ENCODE measurements at places on chromosomes 4 and X. TPM values are rescaled to one million over a fixed set of nuclear protein-coding genes. Genes with fewer than 3 reads are reported as not detected.

The TCP11X2 gene
- not detected for total RNA-seq

The EXOC1L gene
- total RNA-seq = not detected

The NCAPG gene
- total RNA-seq = 61.1 TPM

The TRIM75 gene
- total RNA-seq = not detected

The FAM13A gene
- 7.5 TPM for total RNA-seq

The BCOR gene
- 4.9 TPM for total RNA-seq

The KLHL34 gene
- total RNA-seq = not detected

The MAB21L2 gene
- not detected for total RNA-seq

The SAT1 gene
- 669 TPM for total RNA-seq

The YIPF7 gene
- total RNA-seq = not detected

The PAGE5 gene
- total RNA-seq = not detected

The ERAS gene
- total RNA-seq = not detected

The ATP2B3 gene
- not detected for total RNA-seq

The CNOT6L gene
- total RNA-seq = 34.5 TPM

The PCDH18 gene
- total RNA-seq = 9.7 TPM

The HELT gene
- total RNA-seq = not detected

The PDK3 gene
- 6.7 TPM for total RNA-seq

The COL4A5 gene
- 26.7 TPM for total RNA-seq

The SFRP2 gene
- not detected for total RNA-seq

The BST1 gene
- total RNA-seq = 6.5 TPM

The IGSF1 gene
- not detected for total RNA-seq

The ZNF711 gene
- 3.5 TPM for total RNA-seq

The RTL3 gene
- not detected for total RNA-seq

The F9 gene
- total RNA-seq = not detected

The FAM241A gene
- 5.5 TPM for total RNA-seq

The TMPRSS11F gene
- total RNA-seq = not detected

The RAP2C gene
- 21.4 TPM for total RNA-seq

The IL21 gene
- total RNA-seq = not detected

The LCORL gene
- 13.0 TPM for total RNA-seq

The LARP7 gene
- total RNA-seq = 15.3 TPM

The ADH1A gene
- total RNA-seq = not detected

The ADGRG2 gene
- not detected for total RNA-seq

The SGCB gene
- 26.3 TPM for total RNA-seq

The EREG gene
- under 0.01 TPM for total RNA-seq

The CSAG1 gene
- total RNA-seq = not detected

The IGFBP7 gene
- 377 TPM for total RNA-seq

The IL9R gene
- not detected for total RNA-seq

The EXOSC9 gene
- total RNA-seq = 60.6 TPM

The CT45A5 gene
- not detected for total RNA-seq

The PHKA1 gene
- 8.5 TPM for total RNA-seq

The YY2 gene
- total RNA-seq = 1.2 TPM

The CDKL2 gene
- 0.30 TPM for total RNA-seq

The PTTG2 gene
- total RNA-seq = not detected

The CCDC120 gene
- 0.61 TPM for total RNA-seq

The GAGE12H gene
- not detected for total RNA-seq

The TDO2 gene
- total RNA-seq = not detected

The FOXO4 gene
- total RNA-seq = 3.6 TPM

The GLUD2 gene
- 1.9 TPM for total RNA-seq

The AADAT gene
- total RNA-seq = 0.76 TPM

The PRDM8 gene
- total RNA-seq = 2.3 TPM

The CENPVL1 gene
- not detected for total RNA-seq

The NHS gene
- 0.15 TPM for total RNA-seq

The CYSLTR1 gene
- not detected for total RNA-seq

The CFP gene
- total RNA-seq = under 0.01 TPM

The SLC10A4 gene
- 0.30 TPM for total RNA-seq

The GPRIN3 gene
- 1.8 TPM for total RNA-seq

The OPHN1 gene
- 6.8 TPM for total RNA-seq
